Fibroblast of lung (primary cell): ENCODE measurements at places on chromosomes 5 and 9.

- DNase-seq = no peak
Measured at GRCh38 chr9:2018764-2019558, 3.8 kb downstream of the SMARCA2 start.

- DNase-seq = no peak
Measured at GRCh38 chr9:34685591-34685990, 5.5 kb downstream of the CCL19 start.

GRCh38 chr9:29212397-29213387 lies 1639.4 kb upstream of the C9orf72 start:
- DNase-seq = no peak

DNA sequence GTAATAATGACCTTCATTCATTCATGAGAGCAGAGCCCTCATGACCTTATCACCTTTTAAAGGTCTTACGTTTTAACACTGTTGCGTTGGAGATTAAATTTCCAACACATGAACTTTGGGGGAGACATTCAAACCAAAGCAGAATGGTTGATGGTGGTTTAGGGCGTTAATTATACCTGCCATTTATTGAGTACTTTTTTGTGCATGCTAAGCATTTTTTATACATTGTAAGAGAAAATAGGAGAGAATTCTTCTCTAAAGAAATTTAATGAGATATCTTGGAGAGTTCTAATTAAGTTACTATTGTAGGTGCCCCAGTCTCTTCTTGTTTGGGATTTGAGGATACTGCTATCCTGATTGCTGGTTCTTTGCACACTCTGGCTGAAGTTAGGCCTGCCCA lies 12.4 kb downstream of the AP3S1 start:
- DNase-seq = no peak

DNA sequence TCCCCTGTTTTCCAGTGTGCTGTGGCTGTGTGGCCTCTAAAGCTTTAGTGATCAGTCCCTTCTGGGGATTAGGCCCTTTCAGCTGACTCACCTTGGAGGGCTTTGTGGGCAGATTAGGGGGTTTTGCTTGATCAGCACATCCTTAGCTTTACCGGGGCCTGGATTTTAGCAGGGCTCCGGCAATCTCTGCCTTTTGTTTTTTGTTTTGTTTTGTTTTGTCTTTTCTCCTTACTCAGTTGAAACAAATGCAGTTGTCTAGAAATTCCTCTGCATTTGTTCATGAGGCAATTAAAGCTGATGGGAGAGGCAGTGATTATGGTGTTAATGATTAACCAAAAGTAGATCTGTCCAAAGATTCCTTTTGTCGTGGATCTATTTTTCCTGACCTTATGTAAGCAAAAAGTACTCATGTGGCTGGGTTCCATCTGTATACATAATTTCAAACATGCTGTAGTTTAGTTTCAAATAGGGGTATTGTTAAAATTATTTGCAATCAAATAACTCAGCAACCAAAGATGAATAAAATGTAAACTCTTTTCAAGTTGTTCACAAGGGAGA lies 5.2 kb upstream of the TDRD7 start:
- no peak for DNase-seq

GRCh38 chr9:35161713-35162604 lies at the start of gene UNC13B:
UNC13B (plus strand) TSS chr9:35162009; CDS start chr9:35162284, 275 bp downstream.
- peak; percentile 90 for DNase-seq

GRCh38 chr5:38364825-38365224 lies 106.5 kb downstream of the EGFLAM start:
- no peak for DNase-seq

DNA sequence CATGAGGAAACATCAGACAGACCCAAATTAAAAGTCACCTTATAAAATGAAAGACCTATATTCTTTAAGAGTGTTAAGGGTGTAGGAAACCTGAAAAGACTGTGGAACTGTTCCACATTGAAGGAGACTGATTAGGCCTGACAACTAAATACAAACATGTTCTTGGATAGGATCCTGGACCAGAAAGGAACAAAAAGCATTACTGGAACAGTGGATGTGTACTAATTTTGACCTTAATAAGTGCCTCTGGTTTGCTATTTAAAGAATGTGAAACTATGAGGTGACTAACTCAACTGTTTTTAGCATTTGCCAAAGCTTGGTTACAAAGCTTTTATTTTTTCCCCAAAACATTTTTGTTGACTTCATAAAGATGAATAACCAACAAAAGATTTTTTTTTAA lies 340.6 kb downstream of the CAAP1 start:
- no peak for DNase-seq
